ENCODE measurements at places on chromosomes 4 and X.

DNA sequence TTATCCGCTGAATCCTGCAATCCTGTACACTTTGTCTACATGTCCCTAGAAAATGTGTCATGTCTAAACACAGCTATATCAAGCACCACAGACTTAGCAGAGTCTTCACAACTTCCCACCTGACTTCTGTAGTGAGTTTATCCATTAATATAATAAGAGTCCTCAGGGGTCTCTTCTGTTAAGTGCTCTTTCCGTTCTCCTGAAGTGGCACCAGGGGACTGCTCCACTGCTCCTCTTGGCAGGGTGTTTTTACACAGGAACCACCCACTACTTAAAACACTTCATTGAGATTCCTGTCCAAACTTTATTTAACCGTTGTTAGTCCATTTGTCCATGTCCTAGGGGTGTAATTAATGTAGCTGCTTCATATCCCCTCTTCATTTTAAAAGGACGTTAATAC is 1000.4 kb downstream of the STPG2 start:
- H3K4me1 ChIP-seq: peaks cover 4% of the 10 kb centered on the region
- no peak overlapping the region for H3K4me3 ChIP-seq
- no peak overlapping the region for H3K27ac ChIP-seq
- no peaks in the 10 kb centered on the region for H3K36me3 ChIP-seq
- no peak for DNase-seq

GRCh38 chr4:48008021-48008596 is 8.4 kb downstream of the CNGA1 start:
- peaks cover 5% of the 10 kb centered on the region for H3K36me3 ChIP-seq
- H3K4me3 ChIP-seq: no peak overlapping the region
- no peak overlapping the region for H3K27ac ChIP-seq
- no peaks in the 10 kb centered on the region for H3K4me1 ChIP-seq

DNA sequence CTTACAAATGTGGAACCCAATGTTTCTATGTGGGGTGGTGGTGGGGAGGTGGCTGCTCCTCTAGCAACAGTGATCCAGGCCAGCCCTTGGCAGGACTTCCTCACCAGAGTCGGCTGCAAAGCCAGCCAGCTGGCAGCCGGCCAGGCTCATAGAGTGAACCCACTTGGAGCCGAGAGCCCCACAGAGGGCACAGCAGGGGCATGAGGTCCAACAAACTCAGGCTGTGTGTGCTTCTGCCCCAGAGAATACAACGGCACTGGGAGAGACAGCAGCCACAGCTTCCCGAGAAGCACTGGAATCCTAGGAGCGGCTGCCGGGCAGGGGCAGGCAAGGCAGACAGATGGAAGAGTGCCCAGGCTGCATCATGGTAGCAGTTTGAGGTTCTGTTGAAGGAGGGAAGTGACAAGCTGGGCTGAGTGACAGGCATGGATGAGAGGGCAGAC is 23.5 kb upstream of the SOWAHD start:
- H3K4me1 ChIP-seq: peaks cover 14% of the 10 kb centered on the region
- H3K4me3 ChIP-seq: no peak overlapping the region

GRCh38 chrX:123217077-123217476 is 33.0 kb downstream of the GRIA3 start:
- no peak overlapping the region for H3K27ac ChIP-seq
- no peak for DNase-seq
- no peaks in the 10 kb centered on the region for H3K27me3 ChIP-seq
- H3K4me3 ChIP-seq: no peak overlapping the region
- H3K4me1 ChIP-seq: peaks cover 5% of the 10 kb centered on the region

- H3K4me1 ChIP-seq: no peaks in the 10 kb centered on the region
- no peak overlapping the region for H3K27ac ChIP-seq
- H3K4me3 ChIP-seq: no peak overlapping the region
- no peak for DNase-seq
Measured at GRCh38 chrX:145552643-145553042, 265.0 kb upstream of the SLITRK2 start.

DNA sequence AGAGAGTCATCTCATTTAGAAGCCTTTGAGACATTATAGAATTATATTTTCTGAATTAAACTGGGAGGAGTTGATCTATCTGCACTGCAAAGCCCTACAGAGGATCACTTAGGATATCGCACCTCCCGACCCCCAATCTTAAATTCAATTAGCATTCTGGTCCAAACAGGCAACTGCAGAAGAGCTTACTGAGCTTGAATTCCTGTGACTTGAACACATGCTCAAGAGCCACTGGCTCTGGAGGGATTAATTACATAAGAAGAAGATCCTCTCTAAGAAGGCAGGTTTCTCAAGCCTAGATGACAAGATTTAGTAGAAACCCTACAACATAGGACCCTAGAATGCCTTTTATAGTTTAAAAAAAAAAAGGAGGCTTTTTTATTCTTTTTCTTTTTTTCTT is 548.9 kb downstream of the ARAP2 start:
- H3K4me3 ChIP-seq: no peak overlapping the region
- H3K36me3 ChIP-seq: no peaks in the 10 kb centered on the region
- no peaks in the 10 kb centered on the region for H3K27me3 ChIP-seq
- no peaks in the 10 kb centered on the region for H3K4me1 ChIP-seq

GRCh38 chr4:83305187-83305586 is 20.6 kb upstream of the COQ2 start:
- H3K4me1 ChIP-seq: no peaks in the 10 kb centered on the region
- peaks cover 11% of the 10 kb centered on the region for H3K27me3 ChIP-seq
- no peak overlapping the region for H3K4me3 ChIP-seq
- no peak for DNase-seq
- H3K36me3 ChIP-seq: peaks cover 1% of the 10 kb centered on the region

DNA sequence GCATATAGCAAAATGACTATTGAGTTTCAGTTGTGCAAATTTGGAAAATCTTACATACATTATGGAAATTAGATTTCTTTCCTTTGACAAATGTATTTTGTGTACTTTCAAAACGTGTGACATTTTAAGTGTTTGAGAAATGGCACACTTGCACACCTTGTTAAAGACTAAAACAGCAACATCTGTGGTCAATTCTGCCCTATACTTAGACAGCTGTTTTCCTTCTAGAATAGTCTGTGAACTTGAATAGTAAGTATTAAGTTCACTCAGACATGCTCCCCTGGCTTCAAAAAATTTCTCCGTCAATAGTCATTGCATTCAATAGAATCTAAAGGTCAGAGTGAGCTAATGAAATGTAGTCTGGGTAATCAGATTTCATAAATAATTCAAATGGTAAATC is 21.7 kb upstream of the TBC1D9 start:
- no peaks in the 10 kb centered on the region for H3K4me1 ChIP-seq
- no peaks in the 10 kb centered on the region for H3K27me3 ChIP-seq
- no peak for DNase-seq
- H3K4me3 ChIP-seq: no peak overlapping the region

Measured in SK-N-SH (cell line).